Frontal cortex (tissue), 4 donors: ENCODE measurements at places on chromosomes 13 and 19. TPM values are rescaled to one million over a fixed set of nuclear protein-coding genes. Genes with fewer than 3 reads are reported as not detected.
A peak's percentile ranks its signal among the peaks of the same experiment; 100 is the strongest.

PEG3 gene
- total RNA-seq: 49.7 TPM

S1PR4 gene
- total RNA-seq: 0.41 TPM

- no peak for DNase-seq
Measured at GRCh38 chr13:80605011-80605410, 264.1 kb upstream of the SPRY2 start.

GRCh38 chr19:45502111-45502510 lies 3.9 kb downstream of the PPM1N start:
- no peak for DNase-seq

- no peak for DNase-seq
Measured at GRCh38 chr13:107203146-107203847, 635.4 kb upstream of the ARGLU1 start.

DNA sequence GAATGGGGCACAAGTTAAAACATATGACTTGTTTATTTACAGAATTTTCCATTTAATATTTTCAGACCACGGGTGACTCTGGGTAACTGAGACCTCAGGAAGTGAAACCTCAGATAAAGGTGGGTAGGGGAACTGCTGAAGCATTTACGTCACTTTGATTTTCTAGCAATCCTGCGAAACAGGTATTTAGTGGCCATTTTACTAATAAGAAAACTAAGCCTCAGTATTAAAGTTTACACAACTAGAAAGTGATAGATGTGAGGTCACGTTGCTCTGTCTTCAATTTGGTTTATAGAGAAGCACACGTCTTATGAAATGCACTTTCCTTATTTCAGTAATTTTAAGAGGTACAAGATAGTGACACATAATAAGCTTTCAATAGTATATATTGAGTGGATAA lies 402.8 kb downstream of the FGF9 start:
- DNase-seq: no peak

GRCh38 chr13:111210544-111211469 lies 95.7 kb downstream of the ARHGEF7 start:
- DNase-seq: peak; percentile 41

- no peak for DNase-seq
Measured at GRCh38 chr13:62524498-62524897, 1108.8 kb upstream of the PCDH20 start.

DNA sequence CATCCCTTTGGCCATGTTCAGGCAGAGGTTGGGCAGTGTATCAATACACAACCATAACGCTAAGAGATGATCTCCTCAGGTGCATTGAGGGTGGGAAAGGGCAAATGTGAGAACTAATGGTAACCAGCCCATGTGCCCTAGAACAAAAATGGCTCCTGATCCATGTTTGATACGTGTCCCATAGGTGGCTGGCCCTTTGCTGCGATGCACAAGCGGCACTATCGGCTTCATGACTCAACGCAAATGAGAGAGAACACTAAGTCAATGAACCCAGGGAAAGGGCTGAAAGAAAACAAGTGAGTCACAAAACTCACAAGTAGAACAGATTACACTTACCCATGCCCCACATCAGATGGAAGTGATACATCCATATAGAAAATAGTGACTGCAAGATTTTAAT lies 201.7 kb downstream of the ABCC4 start:
- DNase-seq: no peak

DNA sequence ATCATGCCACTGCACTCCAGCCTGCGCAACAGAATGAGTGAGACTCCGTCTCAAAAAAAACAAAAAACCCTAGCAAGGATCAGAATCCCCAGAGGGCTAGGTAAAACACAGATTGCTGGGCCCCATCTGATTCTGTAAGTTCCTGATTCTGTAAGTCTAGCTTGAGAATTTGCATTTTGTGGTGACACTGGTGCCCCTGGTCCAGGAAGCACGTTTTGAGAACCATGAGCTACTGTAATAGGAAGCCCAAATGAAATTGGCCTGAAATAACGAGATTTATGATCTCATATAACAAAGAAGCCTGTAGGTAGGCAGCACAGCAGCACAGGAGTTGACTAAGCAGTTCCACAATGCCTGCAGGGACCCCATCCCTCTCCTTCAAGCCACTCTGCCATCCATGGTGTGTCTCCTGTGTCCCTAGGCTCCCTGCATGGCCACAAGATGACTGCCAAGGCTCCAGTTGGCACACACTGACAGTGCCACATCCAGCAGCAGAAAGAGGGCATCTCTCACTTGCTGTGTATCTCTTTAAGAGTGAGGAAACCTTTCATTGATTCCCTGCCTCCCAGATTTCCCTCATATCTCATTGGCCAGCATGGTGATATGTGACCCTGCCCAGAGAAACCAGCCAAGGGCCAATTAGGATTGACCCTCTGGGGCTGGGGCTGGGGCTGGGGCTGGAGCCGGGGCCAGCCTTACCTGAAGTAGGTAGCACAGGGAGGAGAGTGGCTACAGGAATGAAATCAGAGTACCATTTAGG lies 21.7 kb downstream of the SIPA1L3 start:
- no peak for DNase-seq

DNA sequence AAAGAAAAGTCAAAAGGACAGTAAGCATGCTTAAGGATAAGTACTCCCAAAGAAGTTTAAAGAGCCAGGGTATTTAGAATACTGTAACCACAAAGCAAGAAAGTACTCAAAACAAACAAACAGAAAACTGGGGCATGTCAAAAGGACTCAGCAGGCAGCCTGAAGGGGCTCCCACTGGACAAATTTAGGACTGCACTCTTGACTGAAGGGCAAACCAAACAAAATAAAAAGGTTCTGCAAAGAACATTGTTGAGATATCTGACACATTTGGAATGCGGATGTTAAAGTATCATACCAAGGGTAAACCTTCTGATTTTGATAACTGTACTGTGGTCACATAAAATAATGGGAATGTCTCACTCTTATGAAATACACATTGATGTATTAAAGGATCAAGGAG lies 157.4 kb downstream of the TNFSF13B start:
- DNase-seq: no peak
